Dermis lymphatic vessel endothelial cell (primary cell): ENCODE measurements at places on chromosomes 5 and 9. TPM values are rescaled to one million over a fixed set of nuclear protein-coding genes. Genes with fewer than 3 reads are reported as not detected.

The EIF4EBP3 gene
- total RNA-seq = 1.6 and 2.2 TPM in 2 replicates

The PDE4D gene
- total RNA-seq = 40.9 and 41.7 TPM in 2 replicates

The BAG1 gene
- total RNA-seq = 58.8 and 76.1 TPM in 2 replicates

The LTC4S gene
- total RNA-seq = 0.33 and 0.52 TPM in 2 replicates

The FST gene
- 10.1 and 89.9 TPM in 2 replicates for total RNA-seq

The C9orf50 gene
- total RNA-seq = not detected in 2 replicates

The ORM2 gene
- total RNA-seq = not detected in 2 replicates

The SLC6A19 gene
- total RNA-seq = not detected in 2 replicates
